ENCODE measurements at places on chromosomes 16 and 17. TPM values are rescaled to one million over a fixed set of nuclear protein-coding genes. Genes with fewer than 3 reads are reported as not detected.

DNA sequence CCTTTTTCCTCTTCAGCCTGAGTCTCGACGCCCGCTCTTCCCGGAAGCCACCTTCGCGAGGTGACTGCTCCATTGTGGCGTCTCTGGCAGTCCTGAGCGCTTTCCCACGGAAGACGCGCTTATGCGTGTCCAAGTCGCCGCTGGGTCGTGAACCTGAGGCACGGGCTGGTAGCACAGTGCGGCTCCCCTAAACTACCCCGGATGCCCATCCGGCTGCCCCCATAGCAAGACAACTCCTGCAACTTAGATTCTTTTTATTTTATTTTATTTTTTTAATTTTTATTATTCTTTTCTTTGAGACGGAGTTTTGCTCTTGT is 2.1 kb upstream of the ESRP2 start:
- DNase-seq, result no peak

GRCh38 chr16:11511801-11512200 is 74.9 kb downstream of the LITAF start:
- no peak for DNase-seq

TMC8 gene
- 454 TPM for total RNA-seq

- DNase-seq, result no peak
These were observed 190.9 kb upstream of the CDH11 start for GRCh38 chr16:65312795-65313194.

- no peak for DNase-seq
These were observed 1.9 kb upstream of the DNASE1 start for GRCh38 chr16:3652373-3653195.

DNAAF1 gene
- 0.27 TPM for total RNA-seq

GUCY2D gene
- total RNA-seq, result not detected

- DNase-seq, result peak; percentile 59
These were observed at the start of gene XYLT1 for GRCh38 chr16:17470908-17471718. Gene XYLT1 (minus strand): TSS chr16:17470960. CDS start chr16:17470796, 164 bp downstream.

NOXO1 gene
- total RNA-seq, result 0.47 TPM

ATP2C2 gene
- not detected for total RNA-seq

Measured in CD4-positive, CD25-positive, alpha-beta regulatory T cell (primary cell).